ENCODE measurements at places on chromosomes 4 and X. TPM values are rescaled to one million over a fixed set of nuclear protein-coding genes. Genes with fewer than 3 reads are reported as not detected.

- DNase-seq, result peak; percentile 76
These were observed at the start of gene PLA2G12A for GRCh38 chr4:109729718-109730618. TSS of gene PLA2G12A (minus strand) at chr4:109730070. CDS start at chr4:109729809, 261 bp downstream.

SMIM31 gene
- polyA plus RNA-seq, result 0.12 TPM

MAGEA6 gene
- not detected for polyA plus RNA-seq

DNA sequence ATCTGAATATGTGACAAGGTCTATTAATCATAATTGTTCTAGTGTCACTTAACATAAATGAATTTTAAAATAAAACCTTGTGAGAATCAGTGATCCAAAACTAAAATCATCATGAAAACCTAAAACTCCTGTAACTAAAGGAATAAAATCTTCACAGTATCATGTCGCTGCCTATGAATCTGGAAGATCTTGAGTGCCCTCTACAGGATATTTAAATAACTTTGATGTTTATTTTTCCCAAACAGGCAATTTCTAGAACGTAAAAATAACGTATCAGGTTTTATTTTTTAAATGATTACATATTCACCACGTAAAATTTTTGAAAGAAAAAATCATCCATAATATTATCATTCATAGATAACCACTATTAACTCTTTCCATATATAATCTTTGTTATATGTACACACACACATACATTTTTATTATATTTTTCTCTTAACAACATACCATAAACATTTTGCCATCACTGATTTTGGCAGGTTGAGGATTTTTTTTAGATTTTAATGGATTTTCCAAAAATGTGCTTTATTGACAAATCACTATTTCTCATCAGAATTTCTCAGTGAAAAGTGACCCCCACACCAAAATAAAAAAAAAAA, 79.6 kb downstream of the COMMD8 start:
- DNase-seq, result peak; percentile 38

GRCh38 chr4:21921526-21922180, 26.9 kb downstream of the KCNIP4 start:
- DNase-seq, result no peak

DNA sequence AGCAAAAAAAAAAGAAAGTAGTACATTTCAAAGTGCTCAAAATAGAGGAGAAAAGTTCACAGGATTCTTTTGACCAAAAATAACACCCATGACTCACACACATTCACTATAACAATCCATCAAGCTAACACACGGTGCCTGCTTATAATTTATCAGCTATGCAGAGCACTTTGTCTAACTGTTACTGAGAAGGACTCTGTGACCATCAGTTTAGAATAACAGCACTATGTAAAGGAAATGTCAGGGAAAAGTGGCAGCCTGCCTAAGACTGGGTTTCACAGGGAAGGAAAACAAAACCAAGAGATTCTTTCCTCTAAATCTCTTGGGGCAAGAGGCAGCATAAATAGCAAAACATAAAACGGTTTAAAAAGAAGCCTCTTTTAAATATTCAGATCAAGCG, 54.8 kb downstream of the CCDC149 start:
- peak; percentile 75 for DNase-seq

SMIM43 gene
- polyA plus RNA-seq, result 1.4 TPM

NHSL2 gene
- polyA plus RNA-seq, result 9.4 TPM

LRAT gene
- polyA plus RNA-seq, result 0.23 TPM

- no peak for DNase-seq
These were observed 79.4 kb upstream of the TNIP3 start for GRCh38 chr4:121243485-121243884.

DNA sequence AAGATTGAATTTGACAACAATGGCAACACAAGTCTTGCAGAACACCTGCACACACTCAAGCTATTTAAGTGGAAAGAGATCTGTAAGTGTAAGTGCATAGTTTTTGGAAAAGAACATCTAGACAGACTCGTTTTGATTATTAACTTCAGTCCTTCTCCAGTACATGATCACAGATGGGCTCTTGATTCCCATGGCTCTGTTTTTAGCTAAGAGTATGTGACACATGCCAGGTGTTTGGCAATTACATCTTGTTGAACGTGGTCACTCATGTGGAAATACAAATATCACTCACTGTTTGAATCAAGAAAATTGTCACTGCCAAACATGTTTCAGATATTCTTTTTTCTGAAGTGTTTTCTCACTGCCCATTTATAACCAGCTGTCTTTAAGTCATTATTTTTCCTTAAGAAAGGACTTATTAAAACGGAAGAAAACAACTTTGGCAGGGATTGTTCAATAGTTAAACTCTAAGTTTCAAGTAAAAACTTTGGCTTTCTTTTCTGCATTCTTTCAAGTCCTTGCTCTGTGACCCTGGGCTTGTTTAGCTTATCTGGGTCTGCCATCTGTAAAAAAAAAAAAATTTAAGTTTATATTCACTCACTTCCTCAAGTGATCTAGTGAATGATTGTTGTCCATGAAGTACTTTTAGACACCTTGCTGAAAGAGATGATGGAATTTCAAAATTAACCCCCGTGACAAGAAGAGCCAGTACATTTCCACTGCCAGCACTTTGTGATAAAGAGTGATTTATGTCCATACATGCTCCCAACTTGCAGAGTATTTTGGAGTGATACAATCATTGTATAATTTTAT, 125.4 kb downstream of the ATXN3L start:
- DNase-seq, result peak; percentile 86

UGT2B17 gene
- not detected for polyA plus RNA-seq

- DNase-seq, result peak; percentile 87
These were observed 211.2 kb downstream of the CPEB2 start for GRCh38 chr4:15213302-15213970.

- DNase-seq, result no peak
These were observed 264.9 kb upstream of the PUDP start for GRCh38 chrX:7412840-7413239.

- DNase-seq, result peak; percentile 23
These were observed 19.2 kb downstream of the SUPT20HL2 start for GRCh38 chrX:24294619-24295018.

- DNase-seq, result peak; percentile 52
These were observed 39.1 kb upstream of the PDLIM5 start for GRCh38 chr4:94412658-94413038.

DNA sequence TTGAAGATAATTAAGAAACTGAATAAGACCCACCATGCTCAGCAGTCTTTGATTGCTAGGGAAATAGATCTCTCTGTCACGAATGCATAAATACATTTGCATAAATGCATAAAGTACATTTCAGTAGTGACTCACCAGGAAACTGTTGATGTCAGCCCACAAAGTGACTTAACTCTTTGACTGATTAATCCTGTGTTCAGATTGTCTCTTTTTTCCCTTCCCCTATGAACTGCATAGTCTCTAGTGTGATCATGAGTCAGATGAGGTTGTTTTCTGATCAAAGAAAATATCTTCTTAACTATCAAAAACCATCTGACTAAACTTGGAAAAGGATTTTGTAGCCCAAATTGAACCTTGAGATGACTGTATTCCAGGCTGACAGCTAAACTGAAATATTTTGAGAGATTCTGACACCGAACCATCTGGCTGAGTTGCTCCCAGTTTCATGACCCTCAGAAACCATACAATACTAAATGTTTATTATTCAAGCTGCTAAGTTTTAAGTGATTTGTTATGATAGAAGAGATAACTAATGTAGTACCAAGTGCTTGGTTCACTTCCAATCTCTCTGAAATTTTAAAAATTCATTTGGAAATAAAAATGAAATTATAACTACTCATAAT, 1381.5 kb upstream of the AGA start:
- DNase-seq, result no peak

GRCh38 chrX:110723844-110724243, 71.8 kb downstream of the CHRDL1 start:
- peak; percentile 4 for DNase-seq

MAGEB10 gene
- not detected for polyA plus RNA-seq

- DNase-seq, result peak; percentile 92
These were observed at the start of gene PGM2 for GRCh38 chr4:37826295-37827029. TSS of gene PGM2 (plus strand) at chr4:37826686. CDS start at chr4:37826733, 47 bp downstream.

TLR10 gene
- 0.53 TPM for polyA plus RNA-seq

CCDC158 gene
- polyA plus RNA-seq, result 0.63 TPM

POU3F4 gene
- polyA plus RNA-seq, result not detected

DNA sequence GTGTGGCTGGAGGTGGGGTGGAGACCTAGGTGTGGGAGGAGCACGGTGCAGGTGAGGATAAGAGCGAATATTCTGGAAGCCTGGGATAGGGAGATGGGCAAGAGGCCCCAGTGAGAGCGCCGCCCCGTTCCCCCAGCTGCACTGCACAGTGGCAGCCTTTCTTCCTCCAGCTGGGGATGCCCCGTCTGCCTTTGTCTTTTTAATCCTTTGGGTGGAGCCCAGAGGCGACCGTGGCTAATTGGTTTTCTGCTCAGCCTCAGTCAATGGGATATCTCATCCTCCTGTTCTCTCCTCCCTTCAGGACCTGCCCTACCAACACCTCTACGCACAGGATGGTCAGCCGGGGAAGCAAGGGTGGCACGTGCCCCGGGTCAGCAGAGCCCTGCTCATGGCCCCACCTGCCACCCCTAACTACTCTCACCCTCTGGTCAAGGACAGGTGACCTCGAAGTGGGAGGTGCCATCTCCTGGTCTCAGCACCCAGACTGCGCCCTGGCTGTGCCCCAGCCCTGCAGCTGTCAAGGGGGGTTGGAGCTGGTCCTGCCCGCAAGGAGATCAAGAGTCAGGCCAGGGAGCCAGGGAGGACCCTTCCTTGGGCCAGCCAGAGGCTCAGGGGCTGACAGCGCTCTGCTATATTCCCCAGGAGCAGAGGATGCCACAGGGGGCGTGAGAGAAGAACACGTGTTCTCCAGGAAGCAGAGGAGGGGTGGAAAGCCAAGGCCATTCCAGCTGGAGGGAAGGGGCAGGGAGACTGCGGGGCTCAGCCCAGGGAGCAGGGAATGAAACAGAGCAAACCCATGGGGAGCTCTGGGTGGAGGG, 64.0 kb downstream of the ADRA2C start:
- DNase-seq, result peak; percentile 78

DNA sequence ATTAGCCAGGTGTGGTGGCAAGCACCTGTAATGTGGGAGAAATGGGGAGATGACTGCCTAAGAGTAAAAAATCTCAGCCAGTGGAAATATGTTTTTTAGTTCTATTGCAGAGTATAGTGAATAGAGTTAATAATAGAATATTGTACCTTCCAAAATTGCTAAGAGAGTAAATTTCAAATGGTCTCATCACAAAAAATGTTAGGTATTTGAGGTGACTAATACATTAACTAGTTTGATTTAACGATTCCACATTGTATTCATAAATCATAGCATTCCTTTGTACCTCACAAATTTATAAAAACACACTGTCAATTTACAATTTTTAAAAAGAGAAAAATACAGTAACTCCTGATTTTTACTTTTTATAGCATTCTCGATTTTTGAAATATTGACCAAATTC, 681.5 kb upstream of the EPHA5 start:
- no peak for DNase-seq

CFP gene
- 4.1 TPM for polyA plus RNA-seq

- DNase-seq, result peak; percentile 66
These were observed 15.7 kb downstream of the PRKX start for GRCh38 chrX:3697701-3698279.

POU4F2 gene
- not detected for polyA plus RNA-seq

GRCh38 chrX:118983513-118983912, 9.1 kb downstream of the LONRF3 start:
- no peak for DNase-seq

- peak; percentile 17 for DNase-seq
These were observed 188.1 kb downstream of the ADAM29 start for GRCh38 chr4:175106301-175106700.

SHOX gene
- polyA plus RNA-seq, result 2.8 TPM

DNA sequence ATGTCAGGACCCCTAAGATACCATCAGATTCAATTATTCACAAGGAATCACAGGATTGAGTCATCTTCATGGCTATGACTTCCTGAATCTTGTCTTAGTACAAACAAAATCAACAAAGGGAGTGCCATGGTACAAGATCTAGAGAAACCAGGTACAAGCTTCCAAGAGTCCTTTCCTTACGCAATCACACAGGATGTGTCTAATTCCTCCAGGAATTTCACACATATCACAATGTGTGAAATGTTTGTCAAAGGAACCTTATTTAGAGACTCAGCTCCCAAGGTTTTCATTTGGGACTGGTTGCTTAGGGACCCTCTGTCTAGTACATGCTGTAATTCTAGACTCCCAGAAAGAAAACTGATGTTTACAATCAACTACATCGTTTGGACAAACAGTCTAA, 83.0 kb downstream of the MAB21L2 start:
- DNase-seq, result no peak

GK gene
- polyA plus RNA-seq, result 4.0 TPM

- DNase-seq, result no peak
These were observed 3.9 kb downstream of the PRSS12 start for GRCh38 chr4:118348886-118349285.

DNA sequence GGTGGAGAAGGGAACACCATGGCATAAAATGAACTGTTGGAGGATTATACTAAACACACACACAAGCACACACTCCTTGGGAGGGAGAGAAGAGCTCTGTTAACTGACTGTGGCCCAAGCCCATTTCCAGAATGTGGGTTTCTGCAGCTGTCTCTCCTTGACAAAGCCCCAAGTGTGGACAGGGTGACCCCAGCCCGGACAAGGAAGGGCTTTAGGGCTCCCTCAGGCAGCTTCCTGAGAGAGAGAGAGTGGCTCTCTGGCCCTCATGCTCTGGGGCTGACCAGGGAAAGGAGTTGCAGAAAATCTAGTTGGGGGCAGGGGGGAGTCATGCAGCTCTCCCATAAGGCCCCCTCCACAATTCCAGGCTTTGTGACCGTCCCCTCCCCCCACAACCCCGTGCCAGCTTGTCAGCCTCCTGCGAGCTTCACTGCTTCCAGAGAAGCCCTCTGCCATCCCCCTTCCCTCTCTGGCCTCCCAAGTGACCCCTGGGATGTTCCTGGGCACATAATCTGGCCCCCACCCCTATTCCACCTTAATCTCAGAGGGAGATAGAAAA, 590 bp downstream of the ARHGEF9 start:
- DNase-seq, result peak; percentile 17

GRCh38 chr4:75514949-75515612, 808 bp downstream of the THAP6 start:
- DNase-seq, result peak; percentile 4

GRCh38 chr4:26289401-26289800, 31.4 kb upstream of the RBPJ start:
- no peak for DNase-seq

DNA sequence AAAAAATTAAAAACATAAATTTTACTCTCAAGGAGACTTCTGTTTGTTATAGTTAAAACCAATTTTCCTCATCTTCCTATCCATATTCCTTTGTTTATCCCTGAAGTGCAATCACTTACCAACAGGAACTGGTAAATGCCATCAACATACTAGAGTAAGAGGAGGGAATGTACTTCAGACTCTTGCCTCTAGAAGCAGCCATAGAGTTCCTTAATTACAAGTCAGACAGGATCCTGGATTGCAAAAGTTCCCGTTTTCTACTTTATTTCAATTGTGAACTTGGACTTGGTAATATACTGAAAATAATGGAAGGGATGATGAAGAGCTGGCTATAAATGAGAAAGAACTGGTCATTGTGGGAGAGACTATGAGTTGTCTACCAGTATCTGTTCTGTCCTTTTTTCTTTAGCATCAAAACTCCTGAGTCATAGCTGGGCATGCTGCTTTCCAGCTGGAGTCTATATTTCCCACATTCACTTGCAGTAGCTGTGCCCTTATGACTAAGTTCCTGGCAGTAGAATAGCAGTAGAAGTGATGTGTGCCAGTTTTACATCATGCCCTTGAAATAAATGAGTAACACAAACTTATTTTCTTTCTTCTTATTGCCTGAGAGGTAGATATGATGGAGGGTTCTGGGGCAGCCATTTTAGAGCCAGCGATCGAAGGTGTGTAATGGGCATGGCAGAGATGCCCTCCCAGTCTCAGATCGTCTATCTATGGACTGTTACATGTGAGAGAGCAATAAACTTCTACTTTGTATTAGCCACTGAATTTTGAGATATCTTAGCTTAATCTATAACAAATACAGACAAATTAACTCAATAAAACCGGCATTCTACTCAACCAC, 26.8 kb upstream of the SPARCL1 start:
- peak; percentile 38 for DNase-seq

Measured in muscle of leg (tissue), 16 donors.